ENCODE measurements at places on chromosomes 11 and 22.

- DNase-seq = no peak
Measured at GRCh38 chr22:24516301-24516737, 21.2 kb downstream of the UPB1 start.

GRCh38 chr22:36243986-36244385 is 4.7 kb upstream of the APOL2 start:
- no peak for DNase-seq

DNA sequence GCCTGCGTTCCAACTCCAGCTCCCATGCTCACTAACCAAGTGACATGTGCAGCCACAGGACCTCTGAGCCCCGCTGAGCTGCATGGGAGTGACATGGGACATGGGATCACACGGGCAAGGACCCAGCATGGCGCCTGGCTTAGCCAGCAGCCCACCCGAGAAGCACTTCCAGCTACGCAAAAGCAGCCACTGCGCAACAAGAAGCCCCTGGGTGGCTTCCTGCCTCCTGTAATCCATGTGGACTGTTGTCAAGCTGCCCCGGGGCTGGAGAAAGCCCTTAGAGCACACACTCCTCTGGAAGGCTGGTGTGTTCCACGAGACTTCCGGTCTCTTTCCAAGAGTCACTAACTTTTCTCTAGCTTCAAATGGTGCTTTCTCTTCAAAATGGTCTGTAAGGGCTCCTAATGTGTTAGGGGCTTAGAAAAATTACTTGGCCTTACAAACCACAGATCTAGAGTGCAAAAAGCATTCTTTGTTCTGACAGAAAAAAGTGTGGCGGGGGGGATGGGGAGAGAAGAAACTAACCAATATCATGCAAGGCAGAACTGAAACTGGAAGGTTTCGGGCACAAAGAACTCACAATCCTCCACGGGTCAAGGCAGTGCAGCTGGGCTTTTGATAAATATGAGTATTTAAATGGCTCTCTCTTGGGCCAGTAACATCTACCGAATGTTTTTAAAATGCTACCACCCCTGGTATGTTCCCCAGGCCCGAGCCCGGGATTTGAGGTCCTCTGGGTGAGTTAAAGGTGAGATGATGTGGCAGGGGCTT is 5.5 kb downstream of the C11orf24 start:
- DNase-seq = no peak

DNA sequence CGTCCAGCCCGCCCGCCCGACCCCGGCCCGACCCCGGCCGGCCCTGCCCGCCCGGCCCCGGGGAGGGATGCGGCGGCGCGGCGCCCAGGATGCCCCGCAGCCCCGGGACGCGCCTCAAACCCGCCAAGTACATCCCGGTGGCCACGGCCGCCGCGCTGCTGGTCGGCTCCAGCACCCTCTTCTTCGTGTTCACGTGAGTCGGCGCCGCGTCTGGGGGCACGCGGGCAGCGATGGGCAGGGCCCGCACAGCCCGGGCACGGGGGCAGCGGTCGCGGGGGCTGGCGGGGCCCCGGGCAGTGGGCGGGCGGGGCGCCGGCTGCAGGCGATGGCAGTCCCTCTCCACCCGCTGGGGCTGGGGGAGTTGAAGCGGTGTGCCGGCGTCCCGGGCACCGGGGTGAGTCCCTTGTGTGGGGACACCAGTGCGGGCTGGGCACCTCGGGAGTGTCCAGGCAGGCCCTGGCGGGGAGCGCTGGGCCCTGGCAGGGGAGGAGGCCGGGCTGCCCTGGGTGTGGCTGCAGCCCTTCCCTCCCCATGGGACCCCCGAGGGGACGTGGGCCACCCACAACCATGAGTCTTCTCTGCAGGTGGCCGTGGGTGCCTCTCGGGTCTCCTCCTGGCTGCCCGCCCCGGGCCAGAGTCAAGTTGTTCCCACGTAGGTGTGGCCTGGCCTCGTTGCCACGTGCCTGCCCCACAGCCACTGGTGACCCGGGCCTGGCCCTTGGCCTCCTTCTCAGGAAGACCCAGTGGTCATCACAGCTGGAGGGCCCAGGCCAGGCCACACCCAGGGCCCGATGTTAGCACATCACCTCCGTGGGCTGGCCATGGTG is 468 bp downstream of the ZDHHC8 start:
- no peak for DNase-seq

- no peak for DNase-seq
Measured at GRCh38 chr22:39462443-39463221, 5.8 kb downstream of the MGAT3 start.

DNA sequence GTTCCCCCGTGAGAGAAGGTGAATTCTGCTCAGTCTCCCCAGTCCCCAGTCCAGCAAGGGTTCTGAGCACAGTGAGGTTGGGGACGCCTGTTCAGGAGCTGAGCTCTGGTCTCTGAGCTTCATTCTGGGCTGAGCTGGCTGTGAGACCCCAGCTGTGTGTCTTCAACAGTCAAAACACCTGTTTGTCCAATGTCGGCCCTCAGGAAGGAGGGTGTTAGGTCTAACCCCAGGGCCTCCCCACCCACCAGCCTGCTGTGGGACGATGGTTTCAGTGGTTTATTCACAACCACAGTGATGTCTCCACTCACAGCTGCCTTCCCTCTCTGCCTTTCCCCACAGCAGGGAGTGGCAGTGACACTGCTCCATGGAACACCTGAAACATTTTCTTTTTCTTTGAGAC is 1282.9 kb downstream of the TBC1D22A start:
- DNase-seq = no peak

DNA sequence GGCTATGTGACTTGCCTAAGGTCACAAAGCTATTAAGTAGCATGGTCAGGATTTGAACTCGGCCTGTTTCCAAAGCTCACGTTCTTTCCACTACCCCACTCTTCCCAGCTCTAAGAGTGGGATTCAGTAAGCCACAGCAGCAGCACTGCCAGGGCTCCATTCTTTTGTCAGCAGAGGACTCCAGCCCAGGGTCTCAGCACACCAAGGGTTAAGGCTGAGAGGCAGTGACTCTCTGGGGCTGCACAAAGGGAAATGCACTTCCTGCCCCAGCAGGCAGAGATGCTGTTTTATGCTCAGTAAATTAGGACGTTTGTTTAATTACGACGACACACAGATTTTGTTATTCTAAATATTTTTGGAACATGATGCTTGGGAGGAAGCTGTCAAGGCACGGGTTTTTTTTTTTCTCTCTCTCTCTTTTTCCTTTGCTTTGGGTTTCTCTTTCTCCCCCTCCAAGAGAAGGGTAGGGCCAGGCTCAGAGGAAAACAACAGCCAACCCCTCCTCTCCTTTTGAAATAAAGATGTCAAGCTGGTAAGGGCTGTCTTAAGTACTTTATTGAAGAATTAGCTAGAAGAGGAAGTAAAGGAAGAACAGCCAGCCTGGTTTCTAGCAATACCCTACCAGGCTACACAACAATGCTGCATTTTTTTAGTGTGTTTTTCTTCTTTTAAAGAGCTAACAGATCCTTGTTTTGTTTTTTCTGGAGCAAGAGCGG is 2.8 kb downstream of the MYH9 start:
- DNase-seq = no peak

DNA sequence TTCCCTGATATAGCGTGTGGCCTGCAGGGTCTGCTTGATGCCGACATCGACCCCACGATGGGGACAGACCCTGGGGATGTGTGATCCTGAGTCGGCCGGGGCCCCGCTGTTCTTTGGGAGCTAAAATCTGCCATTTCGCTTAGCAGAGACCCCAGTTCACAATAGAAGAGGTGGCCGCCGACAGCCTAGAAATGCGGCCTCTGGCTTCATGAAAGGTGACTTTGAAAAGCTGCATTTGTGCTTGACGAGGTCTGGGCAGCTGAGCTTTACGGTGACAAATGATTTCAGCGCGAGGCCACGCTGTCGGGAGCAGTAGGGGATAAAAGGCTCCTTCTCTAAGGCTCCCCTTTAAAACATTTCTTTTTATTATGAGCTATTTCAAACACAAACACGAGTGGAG is 71.7 kb downstream of the RPS6KA4 start:
- DNase-seq = no peak

GRCh38 chr11:101195294-101195693 is 65.7 kb upstream of the PGR start:
- no peak for DNase-seq

GRCh38 chr22:43346521-43346929 is 3.4 kb upstream of the SCUBE1 start:
- DNase-seq = no peak

- DNase-seq = peak; percentile 91
Measured at GRCh38 chr11:108278546-108278945, 55.7 kb downstream of the ATM start.

DNA sequence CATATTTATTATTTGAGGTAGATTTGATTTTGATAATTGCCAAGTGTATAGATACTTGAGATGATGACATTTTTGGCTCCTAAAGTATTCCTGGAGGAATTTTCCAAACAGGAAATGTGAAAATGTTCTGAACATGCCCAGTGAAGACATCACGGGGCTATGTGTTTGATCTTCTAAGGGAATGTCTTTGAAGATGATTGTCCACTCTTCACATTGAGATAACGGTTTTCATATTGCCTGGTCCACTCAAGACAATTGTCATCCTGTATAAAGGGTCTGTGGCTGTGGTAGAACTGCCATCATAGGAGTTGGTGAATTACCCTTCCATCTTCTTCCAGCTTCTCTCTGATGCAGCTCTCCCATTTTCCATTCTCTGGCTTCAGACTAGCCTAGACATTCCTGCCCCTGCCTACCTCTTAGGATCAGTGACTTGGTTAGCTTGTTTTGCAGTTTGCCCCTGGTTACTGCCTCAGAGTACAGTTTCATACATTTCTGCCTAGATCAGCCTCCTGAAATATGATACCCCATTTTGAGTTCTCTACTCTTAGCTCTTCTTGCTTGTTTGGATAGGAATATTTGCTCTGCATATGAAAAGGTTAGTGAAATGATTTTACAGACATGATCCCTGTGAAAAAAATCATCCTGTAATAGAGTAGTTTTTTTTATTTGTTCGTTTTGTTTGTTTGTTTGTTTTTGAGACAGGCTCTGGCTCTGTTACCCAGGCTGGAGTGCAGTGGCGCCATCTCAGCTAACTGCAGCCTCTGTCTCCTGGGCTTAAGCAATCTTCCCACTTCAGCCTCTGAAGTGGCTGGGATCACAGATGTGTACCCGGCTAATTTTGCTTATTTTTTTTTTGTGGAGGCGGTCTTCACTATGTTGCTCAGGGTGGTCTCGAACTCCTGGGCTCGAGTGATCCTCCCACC is 111.4 kb upstream of the SORL1-AS1 start:
- DNase-seq = no peak

- DNase-seq = no peak
Measured at GRCh38 chr11:119747868-119748660, 19.1 kb upstream of the NECTIN1 start.

DNA sequence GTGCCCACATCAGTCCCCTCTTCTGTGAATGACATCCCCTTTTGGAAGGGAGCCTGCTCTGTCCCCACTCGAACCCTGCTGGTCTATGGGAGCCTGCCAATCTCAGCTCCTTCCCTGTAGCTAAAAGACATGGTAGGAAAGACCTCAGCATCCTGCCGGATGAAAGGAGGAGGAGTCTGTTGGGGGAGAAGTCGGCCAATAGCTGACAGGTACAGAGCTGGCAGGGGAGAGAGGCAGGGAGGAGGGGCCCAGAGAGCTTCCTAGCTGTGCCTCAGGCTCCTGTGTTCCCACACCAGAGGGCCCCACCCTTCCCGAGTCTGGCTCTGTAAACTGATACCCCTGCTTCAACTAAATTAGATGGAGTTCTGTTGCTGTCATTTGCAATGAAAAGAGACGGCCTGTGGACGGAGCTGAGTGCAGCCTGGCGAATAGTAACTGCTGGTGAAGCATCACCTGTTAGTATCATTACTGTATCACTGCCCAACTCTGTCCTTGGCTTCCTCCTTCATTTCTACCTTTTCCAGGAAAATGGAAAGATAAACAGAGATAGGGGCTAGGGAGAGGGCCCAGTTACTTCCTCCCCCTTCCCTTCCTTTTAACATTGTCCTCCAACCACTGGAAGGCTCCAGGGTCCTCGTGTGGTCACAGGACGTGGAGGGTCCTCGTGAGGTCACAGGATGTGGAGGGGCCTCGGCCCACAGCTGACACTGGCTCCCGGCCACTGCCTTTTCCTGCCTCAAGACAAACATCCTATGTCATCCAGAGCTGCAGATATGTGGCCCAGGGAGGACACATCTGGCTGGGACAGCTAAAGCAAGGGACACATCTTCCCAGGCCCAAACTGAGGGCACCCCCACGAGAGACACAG is 15.1 kb downstream of the FXYD6 start:
- peak; percentile 63 for DNase-seq

- DNase-seq = no peak
Measured at GRCh38 chr11:69680688-69681087, 5.5 kb upstream of the LTO1 start.

GRCh38 chr11:104772806-104773241 is 125.4 kb downstream of the CASP12 start:
- DNase-seq = no peak
